D721Med (cell line): ENCODE measurements at places on chromosomes 6 and 20.

DNA sequence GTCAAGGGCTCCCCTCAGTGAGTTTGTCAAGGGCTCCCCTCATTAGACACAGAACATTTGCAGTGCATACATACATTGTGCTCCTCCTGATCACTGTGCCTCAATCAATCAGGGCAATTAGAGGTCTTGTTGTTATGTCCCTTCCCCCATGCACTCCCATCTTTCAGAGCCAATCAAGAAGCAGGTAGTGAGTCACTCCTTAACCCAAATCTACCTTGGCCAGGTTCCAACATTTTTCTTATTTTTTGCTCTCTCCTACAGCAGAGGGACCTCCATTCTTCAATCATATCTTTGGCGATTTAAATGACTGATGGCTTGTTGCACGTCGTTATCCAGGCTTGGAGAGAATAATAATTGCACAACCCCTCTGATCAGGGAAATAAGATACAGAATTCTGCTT lies 409.9 kb upstream of the SPTLC3 start:
- no peak for DNase-seq

GRCh38 chr6:72911463-72912155 lies 289.7 kb downstream of the KCNQ5 start:
- no peak for DNase-seq

- no peak for DNase-seq
Observed at GRCh38 chr6:55175078-55176049, 1.0 kb downstream of the HCRTR2 start.

GRCh38 chr6:170347091-170347490 lies 40.5 kb downstream of the FAM120B start:
- no peak for DNase-seq

- no peak for DNase-seq
Observed at GRCh38 chr20:58077282-58077681, 151.2 kb downstream of the ANKRD60 start.

DNA sequence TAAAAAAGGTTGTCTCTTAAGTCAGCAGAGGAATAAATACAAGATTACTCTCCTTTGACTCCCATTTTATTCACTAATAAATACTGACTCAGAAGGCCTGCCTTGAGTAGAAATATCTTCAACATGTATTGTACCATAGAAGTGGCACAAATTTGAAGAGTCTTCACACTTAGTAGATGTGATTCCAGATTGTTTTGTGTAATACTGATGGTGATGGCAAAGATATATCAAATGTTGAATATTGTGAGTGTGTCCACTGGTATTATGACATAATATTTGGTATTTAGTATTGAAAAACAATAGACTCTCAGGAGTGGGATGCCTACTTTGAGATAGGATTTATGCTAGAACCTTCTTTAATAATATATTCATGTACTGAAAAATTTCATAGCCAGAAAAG lies 7.0 kb downstream of the ADGRB3 start:
- DNase-seq = no peak
